NCI-H69 (cell line): ENCODE measurements at places on chromosomes 1 and 21.

GRCh38 chr1:10778640-10779039 lies 17.8 kb downstream of the CASZ1 start:
- peak; percentile 49 for DNase-seq

GRCh38 chr1:231839999-231840398 lies 213.4 kb downstream of the DISC1 start:
- DNase-seq = no peak

DNA sequence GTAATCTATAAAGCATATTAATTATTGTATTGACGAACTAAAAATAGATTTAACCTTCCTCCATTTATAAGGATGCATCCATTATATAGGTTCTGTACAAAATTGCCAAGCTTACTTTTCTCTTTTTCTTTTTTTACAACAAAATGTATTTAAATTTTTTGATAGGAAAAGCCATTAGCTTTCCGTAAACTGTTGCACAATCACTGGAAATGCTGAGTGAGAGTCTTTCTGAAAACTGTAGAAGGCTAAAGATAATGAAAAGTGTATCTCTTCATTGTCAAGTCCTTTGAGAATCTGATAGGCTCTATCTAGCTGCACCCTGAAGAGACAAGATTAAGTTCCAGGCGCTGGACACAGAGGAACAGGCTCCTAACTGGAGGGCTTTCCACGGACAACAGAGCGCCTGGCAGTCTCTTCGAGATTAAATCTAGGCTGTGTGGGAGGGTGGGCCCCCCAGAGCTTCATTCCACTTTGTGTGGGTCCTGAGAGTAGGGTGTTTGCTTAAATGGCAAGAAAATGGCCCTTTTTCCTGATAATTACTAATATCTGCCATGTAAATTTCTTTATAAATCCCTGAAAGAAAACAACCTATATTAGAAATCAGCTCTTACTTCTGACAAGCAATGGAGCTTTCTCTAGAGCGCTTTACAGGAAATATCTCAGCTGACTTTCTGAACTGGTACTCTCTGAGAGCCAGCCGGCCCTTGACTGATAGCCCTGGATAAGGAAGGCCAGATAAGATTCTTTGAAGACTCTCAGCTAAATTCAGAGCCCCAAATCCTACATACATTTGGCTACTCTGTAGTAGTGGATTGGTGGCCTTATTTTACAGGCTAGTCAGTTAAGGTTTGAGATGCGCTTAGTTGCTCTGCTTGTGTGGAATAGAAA lies 108.3 kb downstream of the FMN2 start:
- no peak for DNase-seq

GRCh38 chr1:9119745-9120144 lies 9.2 kb downstream of the GPR157 start:
- DNase-seq = no peak
